ENCODE measurements at places on chromosomes 6 and 20.

DNA sequence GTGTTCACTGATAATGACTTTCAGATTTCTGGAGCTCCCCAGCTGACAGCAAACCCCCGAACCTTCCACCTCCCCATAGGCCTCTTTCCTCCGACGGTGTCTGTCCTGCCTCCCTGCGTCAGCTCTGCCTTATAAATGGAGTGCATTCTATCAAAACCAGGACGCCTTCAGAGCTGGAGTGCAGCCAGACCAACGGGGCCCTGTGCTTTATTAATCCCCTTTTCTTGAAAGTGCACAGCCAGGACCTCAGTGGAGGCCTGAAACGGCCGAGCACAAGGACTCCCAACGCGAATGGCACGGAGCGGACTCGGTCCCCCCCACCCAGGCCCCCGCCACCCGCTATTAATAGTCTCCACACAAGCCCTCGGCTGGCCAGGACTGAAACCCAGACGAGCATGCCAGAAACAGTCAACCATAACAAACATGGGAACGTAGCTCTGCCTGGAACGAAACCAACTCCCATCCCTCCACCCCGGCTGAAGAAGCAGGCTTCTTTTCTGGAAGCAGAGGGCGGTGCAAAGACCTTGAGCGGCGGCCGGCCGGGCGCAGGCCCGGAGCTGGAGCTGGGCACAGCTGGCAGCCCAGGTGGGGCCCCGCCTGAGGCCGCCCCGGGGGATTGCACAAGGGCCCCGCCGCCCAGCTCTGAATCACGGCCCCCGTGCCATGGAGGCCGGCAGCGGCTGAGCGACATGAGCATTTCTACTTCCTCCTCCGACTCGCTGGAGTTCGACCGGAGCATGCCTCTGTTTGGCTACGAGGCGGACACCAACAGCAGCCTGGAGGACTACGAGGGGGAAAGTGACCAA is 42.3 kb upstream of the NAA20 start:
- no peak for DNase-seq

GRCh38 chr20:58719971-58720371 is 27.4 kb downstream of the NPEPL1 start:
- DNase-seq: no peak

DNA sequence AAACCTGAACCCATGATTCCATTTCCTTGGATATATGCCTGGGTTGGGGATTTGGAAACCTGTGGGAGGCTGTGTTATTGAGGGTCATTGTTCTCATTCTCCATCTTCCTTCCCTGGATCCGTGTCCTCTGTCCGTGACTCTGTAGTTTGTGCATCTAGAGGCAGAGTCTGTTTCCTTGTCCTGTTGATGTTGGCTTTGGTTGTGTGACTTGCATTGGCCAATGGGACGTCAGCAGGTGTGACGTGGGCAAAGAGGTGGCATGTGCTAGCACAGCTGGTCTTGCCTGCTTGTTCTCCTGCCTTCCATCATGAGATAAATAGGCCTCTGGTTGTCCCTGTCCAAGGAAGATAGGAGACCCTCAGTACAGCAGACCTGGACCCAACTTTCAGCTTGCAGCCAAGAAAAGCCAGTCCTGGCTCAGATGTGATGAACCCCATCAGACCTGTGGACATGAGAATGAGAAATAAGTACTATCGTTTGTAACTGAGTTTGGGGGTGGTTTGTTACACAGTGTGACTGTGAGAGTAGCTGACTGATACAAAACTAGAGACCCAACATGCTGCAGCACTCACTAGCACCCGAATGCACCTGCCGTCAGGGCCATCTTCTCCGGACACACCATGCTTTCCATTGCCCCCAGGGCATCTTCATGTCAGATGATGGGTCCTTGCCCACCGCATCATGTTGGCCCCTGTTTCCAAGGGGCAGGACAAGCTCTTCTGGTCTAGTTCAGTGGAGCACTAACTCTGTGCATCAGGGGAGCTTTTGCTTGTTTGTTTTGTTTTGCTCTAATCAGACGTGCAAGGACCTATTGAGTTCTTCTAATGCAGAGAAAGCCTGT is 195.3 kb upstream of the SULF2 start:
- DNase-seq: no peak

DNA sequence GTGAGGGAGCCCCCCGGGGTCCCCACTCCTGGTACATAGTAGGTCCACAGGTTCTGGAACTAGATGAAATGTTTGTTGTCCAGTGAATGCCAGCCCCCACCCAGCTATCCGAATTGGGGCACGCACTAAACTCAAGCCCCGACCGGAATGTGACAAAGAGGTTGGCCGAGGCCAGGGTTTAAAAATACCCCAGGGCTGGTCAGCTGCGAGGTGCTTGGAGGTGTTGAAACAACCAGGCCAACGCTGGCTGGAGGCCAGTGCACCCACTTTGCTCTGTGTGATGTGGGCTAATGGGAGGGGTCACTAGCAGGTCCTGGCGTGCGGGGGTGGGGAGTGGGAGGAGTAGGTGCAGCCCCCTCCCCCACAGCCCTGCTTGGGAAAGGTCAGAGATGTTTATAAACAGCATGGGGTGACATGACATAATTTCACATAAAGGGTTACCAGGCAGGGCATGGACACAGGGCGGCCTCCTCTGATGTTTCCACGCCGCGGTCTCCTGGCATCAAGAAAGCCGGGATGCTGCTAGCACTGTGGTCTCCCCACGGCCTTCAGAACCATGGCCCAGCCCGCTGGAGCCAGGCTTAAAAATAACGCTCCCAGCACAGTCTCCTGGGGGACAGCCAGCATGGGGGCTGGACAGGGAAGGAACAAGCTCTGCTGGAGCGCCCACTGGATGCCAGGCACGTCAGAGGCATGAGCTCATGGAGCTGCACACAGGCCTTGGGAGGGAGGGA is 111.2 kb upstream of the PTPN1 start:
- no peak for DNase-seq

- no peak for DNase-seq
These were observed 103.8 kb downstream of the KHDC1L start for GRCh38 chr6:73121421-73121993.

- no peak for DNase-seq
These were observed 85.3 kb upstream of the SCP2D1 start for GRCh38 chr20:18728165-18728869.

DNA sequence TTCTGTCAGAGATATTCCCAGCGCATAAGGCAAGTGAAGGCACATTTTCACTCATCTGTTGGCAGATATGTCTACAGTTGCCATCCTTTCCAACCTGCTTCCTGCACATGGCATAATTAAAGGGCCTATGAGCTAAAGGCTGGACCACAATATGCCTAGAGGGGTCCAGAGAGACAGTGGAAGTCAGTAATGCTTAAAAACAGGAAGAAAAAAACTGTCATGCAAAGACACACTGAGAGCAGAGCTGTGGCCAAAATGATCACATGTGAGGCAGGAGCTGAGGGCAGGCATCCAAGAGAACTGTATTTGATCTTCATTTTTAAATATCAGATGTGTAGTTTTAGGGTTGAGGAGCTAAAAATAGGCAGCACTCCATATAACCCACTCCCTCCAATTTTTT is 125.0 kb upstream of the BACH2 start:
- DNase-seq: no peak

- DNase-seq: no peak
These were observed 6.9 kb upstream of the MANBAL start for GRCh38 chr20:37282556-37282955.

Measured in stimulated activated CD4-positive, alpha-beta T cell treated with anti-CD3 and anti-CD28 coated beads, Interleukin-4, amount 100 ng/mL, for 48 hours (primary cell).